Neural crest cell (in vitro differentiated cells): ENCODE measurements at places on chromosomes 12 and 14.

GRCh38 chr14:52610187-52610586 is 57.6 kb downstream of the GPR137C start:
- no peaks in the 10 kb centered on the region for H3K27me3 ChIP-seq
- H3K27ac ChIP-seq, result no peak overlapping the region
- peaks cover 20% of the 10 kb centered on the region for H3K36me3 ChIP-seq

DNA sequence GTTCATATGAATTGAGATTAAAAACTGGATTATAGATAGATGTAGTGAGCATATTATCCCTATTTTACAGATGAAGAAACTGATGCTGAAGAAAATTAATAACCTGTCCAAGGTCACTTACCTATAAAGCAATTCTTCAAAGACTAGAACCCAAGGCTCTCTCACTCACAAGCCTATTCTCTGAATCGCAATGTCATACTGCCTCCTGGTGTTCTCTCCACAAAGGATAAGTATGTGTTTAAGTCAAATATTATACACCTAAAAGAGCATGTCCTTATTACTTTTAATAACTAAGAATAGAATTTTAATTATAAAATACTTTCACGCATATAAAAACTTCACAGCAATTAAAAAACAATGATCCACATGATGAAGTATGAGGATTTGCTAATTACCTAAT is 721.3 kb upstream of the USP15 start:
- no peak overlapping the region for H3K4me3 ChIP-seq
- no peak overlapping the region for H3K27ac ChIP-seq
- DNase-seq, result no peak
- H3K36me3 ChIP-seq, result no peaks in the 10 kb centered on the region

- no peak for DNase-seq
- H3K4me3 ChIP-seq, result no peak overlapping the region
- peaks cover 9% of the 10 kb centered on the region for H3K36me3 ChIP-seq
Observed at GRCh38 chr14:65070471-65070976, 31.8 kb downstream of the MAX start.

DNA sequence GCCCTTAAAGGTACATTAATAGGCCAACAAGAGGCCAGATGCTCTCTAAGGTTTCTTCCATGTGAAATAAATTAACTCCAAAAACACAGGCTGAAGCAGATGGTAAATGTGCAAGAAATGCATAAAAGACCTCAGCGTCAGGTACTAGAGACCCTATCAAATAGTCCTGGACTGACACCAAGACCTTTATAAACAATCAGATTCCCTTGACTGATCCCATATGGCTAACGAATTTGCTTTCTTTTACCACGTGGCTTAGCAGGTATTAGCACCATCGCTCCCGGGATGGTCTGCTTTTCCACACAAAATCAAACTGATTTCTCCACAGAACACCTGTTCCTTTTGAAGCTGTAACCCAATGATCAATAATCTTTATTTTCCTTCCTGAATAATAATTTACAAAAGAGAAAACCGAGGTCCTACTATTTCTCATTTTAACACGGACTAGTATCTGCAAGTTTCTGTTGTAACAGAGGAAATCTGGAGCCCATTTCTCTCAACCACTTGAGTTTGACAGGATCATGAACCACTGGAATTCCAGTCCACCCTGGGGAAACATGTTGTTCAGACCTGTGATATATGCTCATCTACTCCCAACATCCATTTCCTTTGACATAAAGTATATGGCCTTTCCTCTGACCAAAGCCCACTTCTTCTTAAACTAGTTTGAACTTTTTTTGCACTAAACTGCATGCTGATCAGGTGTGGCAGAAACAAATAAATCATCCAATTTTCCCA is 48.2 kb upstream of the DAAM1 start:
- no peaks in the 10 kb centered on the region for H3K36me3 ChIP-seq
- peaks cover 4% of the 10 kb centered on the region for H3K4me1 ChIP-seq
- no peak for DNase-seq
- no peak overlapping the region for H3K27ac ChIP-seq
- H3K27me3 ChIP-seq, result no peaks in the 10 kb centered on the region

DNA sequence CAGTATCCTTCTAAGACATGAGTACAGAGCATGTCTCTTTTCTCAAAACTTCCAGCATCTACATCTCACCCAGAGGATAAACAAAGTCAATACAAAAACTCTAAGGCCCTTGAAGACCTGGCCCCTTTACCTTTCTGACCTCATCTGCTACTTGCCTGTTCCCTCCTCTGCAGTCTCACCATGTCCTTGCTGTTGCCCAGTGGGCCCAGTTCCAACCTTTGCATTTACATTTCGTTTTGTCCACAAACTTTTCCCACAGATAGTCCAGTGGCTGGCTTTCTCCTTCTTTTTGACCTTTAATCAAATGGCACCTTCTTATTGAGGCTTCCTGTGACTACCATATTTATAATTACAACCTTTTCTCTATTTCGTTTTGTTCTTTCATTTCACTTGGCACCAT is 1.6 kb downstream of the IRAK4 start:
- peak overlapping the region; percentile 56 for H3K4me3 ChIP-seq
- H3K36me3 ChIP-seq, result peaks cover 4% of the 10 kb centered on the region
- DNase-seq, result no peak
- H3K27me3 ChIP-seq, result no peaks in the 10 kb centered on the region

DNA sequence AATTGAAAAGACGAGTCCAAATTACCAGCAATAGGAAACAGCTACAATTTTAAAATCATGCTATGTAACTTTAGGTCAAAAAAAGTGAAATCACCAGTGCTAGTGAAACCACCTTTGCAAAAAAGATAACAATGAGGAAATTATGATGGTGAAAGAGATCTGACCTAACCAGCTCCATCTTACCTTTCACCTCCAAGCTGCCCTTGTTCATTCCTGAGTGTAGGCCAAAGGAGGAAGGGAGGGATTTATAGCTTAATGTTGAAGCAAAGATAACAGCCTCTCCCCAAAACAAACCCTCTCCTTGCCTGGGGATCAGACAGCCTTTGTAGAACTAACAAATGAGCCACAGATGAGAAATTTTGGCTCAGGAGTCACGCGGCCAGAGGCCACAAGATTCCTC is 83.2 kb upstream of the EIF5 start:
- H3K4me3 ChIP-seq, result no peak overlapping the region
- no peak overlapping the region for H3K27ac ChIP-seq
- no peak for DNase-seq
- peaks cover 6% of the 10 kb centered on the region for H3K4me1 ChIP-seq
- H3K27me3 ChIP-seq, result peaks cover 2% of the 10 kb centered on the region
- no peaks in the 10 kb centered on the region for H3K36me3 ChIP-seq

GRCh38 chr12:122028165-122028904 is 6.7 kb downstream of the BCL7A start:
- no peak for DNase-seq
- H3K27ac ChIP-seq, result no peak overlapping the region
- peaks cover 1% of the 10 kb centered on the region for H3K36me3 ChIP-seq
- peaks cover 41% of the 10 kb centered on the region for H3K4me1 ChIP-seq
- peak overlapping the region; percentile 62 for H3K4me3 ChIP-seq

- peak within 1 kb of the TSS; percentile 98 for H3K27ac ChIP-seq
- peak; percentile 93 for DNase-seq
- peaks cover 22% of the 10 kb centered on the region for H3K36me3 ChIP-seq
- H3K4me3 ChIP-seq, result peak within 1 kb of the TSS; percentile 98
- peaks cover 51% of the 10 kb centered on the region for H3K4me1 ChIP-seq
Observed at GRCh38 chr12:57229634-57230380, at the start of gene SHMT2. Gene SHMT2, plus strand, starts transcription at chr12:57229711. Its CDS starts 68 bp downstream, at chr12:57229779.

GRCh38 chr12:28110329-28110728 is 79.9 kb upstream of the CCDC91 start:
- DNase-seq, result no peak
- no peaks in the 10 kb centered on the region for H3K27me3 ChIP-seq
- H3K27ac ChIP-seq, result peak overlapping the region; percentile 30
- H3K4me3 ChIP-seq, result no peak overlapping the region

GRCh38 chr14:23577004-23577681 is 1.4 kb downstream of the JPH4 start:
- H3K4me3 ChIP-seq, result no peak overlapping the region
- no peaks in the 10 kb centered on the region for H3K36me3 ChIP-seq
- no peak overlapping the region for H3K27ac ChIP-seq
- peaks cover 12% of the 10 kb centered on the region for H3K4me1 ChIP-seq

DNA sequence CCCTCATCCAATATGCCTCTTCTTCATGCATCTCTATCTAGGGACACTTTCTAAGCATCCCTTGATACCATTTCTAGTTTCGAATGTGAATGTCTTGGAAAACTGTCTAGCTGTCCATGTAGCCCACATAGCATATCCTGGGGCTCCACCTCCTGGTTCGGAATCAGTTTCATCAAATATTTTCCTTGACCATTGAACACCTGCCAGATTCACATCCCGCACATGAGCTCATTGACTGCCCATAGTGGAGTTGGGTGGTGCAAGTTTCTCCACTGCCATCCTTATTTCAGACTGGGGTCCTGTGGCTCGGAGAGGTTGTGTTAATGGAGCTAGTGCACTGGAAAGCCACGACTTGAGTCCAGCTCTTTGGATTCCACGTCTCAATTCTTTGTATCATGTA is 58.6 kb upstream of the TMEM263 start:
- H3K4me1 ChIP-seq, result peaks cover 49% of the 10 kb centered on the region
- no peak for DNase-seq
- peak overlapping the region; percentile 91 for H3K27ac ChIP-seq
- no peak overlapping the region for H3K4me3 ChIP-seq
- H3K27me3 ChIP-seq, result no peaks in the 10 kb centered on the region

- H3K36me3 ChIP-seq, result peaks cover under 1% of the 10 kb centered on the region
- H3K4me1 ChIP-seq, result peaks cover 4% of the 10 kb centered on the region
- no peak for DNase-seq
- H3K27ac ChIP-seq, result no peak overlapping the region
- no peaks in the 10 kb centered on the region for H3K27me3 ChIP-seq
Observed at GRCh38 chr14:48614003-48614402, 938.6 kb upstream of the MDGA2 start.

- no peak overlapping the region for H3K27ac ChIP-seq
- H3K27me3 ChIP-seq, result no peaks in the 10 kb centered on the region
- peaks cover 5% of the 10 kb centered on the region for H3K4me1 ChIP-seq
- DNase-seq, result no peak
- H3K4me3 ChIP-seq, result no peak overlapping the region
Observed at GRCh38 chr12:98423963-98424362, 91.4 kb upstream of the TMPO start.

DNA sequence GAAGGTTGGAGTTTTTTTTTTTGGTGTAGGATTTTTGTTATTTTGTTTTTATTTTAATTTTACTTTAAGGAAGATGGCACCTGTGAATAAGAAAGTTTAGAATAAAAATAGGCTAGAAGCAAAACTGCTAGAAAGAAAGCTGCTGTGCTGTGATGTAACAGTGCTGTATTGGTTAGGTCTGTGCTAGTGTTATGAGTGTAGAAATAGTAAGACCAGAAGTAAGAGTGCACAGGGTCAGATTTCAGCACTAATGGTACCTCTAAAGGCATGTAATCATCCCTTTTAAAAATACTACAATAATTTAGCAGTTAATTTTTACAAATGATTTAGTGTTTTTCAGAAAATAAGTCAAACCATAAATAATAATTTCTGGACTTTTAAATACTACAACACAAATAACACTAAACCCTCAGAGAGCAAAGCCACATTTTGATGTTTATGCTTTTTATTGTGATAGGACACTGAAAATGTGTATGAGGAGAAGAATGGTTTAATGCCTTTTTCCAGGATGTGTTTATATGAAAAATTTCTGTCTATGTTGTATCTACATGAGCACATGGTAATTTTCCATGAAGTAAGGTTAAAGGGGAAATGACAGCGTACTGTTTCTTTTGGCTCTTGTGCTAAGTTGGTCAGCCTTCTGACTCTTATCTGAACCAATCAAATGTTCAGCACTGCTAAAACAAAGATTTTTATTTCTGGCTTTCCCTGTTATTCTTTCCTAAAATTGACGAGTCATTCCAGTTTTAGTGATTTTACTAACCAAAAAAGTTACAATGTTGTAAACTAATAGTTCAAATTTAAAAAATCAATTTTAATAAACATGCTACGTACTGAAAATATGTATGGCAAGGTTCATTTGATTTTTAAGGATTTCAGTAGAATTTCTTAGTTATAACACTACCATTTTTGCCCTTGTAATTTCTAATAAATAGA is 96.1 kb downstream of the PPHLN1 start:
- no peaks in the 10 kb centered on the region for H3K27me3 ChIP-seq
- no peak overlapping the region for H3K4me3 ChIP-seq
- H3K4me1 ChIP-seq, result peaks cover 5% of the 10 kb centered on the region
- H3K36me3 ChIP-seq, result no peaks in the 10 kb centered on the region
- peak overlapping the region; percentile 75 for H3K27ac ChIP-seq

- no peak overlapping the region for H3K27ac ChIP-seq
- H3K4me3 ChIP-seq, result no peak overlapping the region
- H3K27me3 ChIP-seq, result no peaks in the 10 kb centered on the region
- DNase-seq, result no peak
- peaks cover 9% of the 10 kb centered on the region for H3K36me3 ChIP-seq
Observed at GRCh38 chr14:53103636-53104340, 49.3 kb downstream of the DDHD1 start.

GRCh38 chr12:56839915-56840325 is 76.8 kb downstream of the HSD17B6 start:
- peak; percentile 30 for DNase-seq
- no peaks in the 10 kb centered on the region for H3K36me3 ChIP-seq
- H3K27me3 ChIP-seq, result peaks cover 11% of the 10 kb centered on the region
- H3K4me1 ChIP-seq, result peaks cover 12% of the 10 kb centered on the region

GRCh38 chr14:31843361-31844091 is 233.6 kb upstream of the ARHGAP5 start:
- H3K4me3 ChIP-seq, result no peak overlapping the region
- H3K4me1 ChIP-seq, result no peaks in the 10 kb centered on the region
- no peaks in the 10 kb centered on the region for H3K27me3 ChIP-seq
- DNase-seq, result no peak
- no peak overlapping the region for H3K27ac ChIP-seq

DNA sequence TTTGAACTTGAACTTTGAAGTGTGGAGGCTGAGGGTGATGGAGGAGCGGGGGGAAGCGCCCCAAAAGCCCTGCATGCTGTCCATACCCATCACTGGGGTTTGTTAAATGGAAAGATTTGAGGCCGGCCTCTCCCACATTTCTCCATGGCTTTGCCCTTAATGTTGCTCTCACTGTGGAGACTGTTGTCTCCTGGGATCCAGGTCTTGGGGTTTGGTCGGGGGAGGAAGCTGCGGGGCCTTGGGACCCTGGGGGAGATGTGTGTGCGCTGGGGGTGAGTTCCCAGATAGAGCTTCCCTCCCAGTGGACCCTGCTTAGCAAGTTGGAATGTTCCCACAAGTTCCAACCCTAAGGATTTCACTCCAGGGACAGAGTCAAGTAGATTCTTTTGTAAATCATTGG is 28.0 kb upstream of the LRTM2 start:
- no peak overlapping the region for H3K4me3 ChIP-seq
- no peaks in the 10 kb centered on the region for H3K27me3 ChIP-seq
- no peaks in the 10 kb centered on the region for H3K36me3 ChIP-seq

GRCh38 chr14:20671597-20672283 is 12.6 kb upstream of the RNASE4 start:
- no peaks in the 10 kb centered on the region for H3K36me3 ChIP-seq
- no peak overlapping the region for H3K4me3 ChIP-seq
- H3K27ac ChIP-seq, result no peak overlapping the region
- no peaks in the 10 kb centered on the region for H3K4me1 ChIP-seq
